ENCODE measurements at places on chromosomes 11 and 22. TPM values are rescaled to one million over a fixed set of nuclear protein-coding genes. Genes with fewer than 3 reads are reported as not detected.

SPECC1L gene
- total RNA-seq = 43.9 TPM

TSGA10IP gene
- not detected for total RNA-seq

ZNF408 gene
- 6.5 TPM for total RNA-seq

CYTH4 gene
- total RNA-seq = 0.36 TPM

CARD18 gene
- total RNA-seq = not detected
